CD4-positive, alpha-beta T cell (primary cell): ENCODE measurements at places on chromosomes 5 and 9. TPM values are rescaled to one million over a fixed set of nuclear protein-coding genes. Genes with fewer than 3 reads are reported as not detected.

PHF24 gene
- not detected for total RNA-seq

DNAJC21 gene
- total RNA-seq: 50.4 TPM

GKAP1 gene
- total RNA-seq: 9.5 TPM

PCDHGA12 gene
- total RNA-seq: not detected

MAP1B gene
- total RNA-seq: 0.06 TPM

HTR1A gene
- not detected for total RNA-seq
